ENCODE measurements at places on chromosomes 2 and 18.

GRCh38 chr18:35095983-35096676 lies 54.9 kb downstream of the MAPRE2 start:
- no peak for DNase-seq

DNA sequence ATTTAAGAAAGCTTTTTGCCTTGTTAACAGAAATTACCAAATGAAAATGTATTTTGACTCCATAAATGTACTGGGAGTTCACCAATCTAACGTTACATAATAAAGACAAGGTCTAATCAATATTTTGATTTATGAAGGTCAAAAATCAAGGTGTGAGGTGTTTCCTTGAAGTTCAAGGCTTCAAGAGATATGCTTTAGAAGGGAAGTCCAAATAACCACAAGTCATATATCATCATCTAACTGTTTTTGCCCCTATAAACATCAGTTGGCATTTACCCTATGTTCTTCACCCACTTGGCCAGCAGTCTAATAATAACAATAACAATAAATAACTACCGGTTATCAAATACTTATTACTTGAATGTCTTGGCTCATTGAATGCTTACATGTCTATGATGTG lies 196.1 kb upstream of the ID2 start:
- no peak for DNase-seq

- no peak for DNase-seq
Measured at GRCh38 chr2:174631009-174631981, 33.7 kb upstream of the WIPF1 start.

- DNase-seq, result no peak
Measured at GRCh38 chr2:238994876-238995275, 147.0 kb downstream of the TWIST2 start.

DNA sequence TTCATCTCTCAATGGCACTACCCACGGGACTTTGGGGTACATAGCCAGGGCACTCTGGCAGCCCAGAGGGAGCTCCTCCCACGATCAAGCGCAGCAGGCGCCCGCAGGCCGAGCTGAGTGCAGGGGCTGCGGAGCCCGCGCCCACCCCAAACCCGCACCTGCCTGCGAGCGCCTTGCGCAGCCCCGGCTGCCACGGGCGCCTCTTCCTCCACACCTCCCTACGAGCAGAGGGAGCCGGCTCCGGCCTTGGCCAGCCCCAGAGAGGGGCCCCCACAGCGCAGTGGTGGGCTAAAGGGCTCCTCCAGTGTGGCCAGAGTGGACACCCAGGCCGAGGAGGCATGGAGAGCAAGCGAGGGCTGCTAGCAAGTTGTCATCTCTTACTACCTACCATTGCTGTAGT lies 165.2 kb downstream of the UBE2E3 start:
- no peak for DNase-seq

DNA sequence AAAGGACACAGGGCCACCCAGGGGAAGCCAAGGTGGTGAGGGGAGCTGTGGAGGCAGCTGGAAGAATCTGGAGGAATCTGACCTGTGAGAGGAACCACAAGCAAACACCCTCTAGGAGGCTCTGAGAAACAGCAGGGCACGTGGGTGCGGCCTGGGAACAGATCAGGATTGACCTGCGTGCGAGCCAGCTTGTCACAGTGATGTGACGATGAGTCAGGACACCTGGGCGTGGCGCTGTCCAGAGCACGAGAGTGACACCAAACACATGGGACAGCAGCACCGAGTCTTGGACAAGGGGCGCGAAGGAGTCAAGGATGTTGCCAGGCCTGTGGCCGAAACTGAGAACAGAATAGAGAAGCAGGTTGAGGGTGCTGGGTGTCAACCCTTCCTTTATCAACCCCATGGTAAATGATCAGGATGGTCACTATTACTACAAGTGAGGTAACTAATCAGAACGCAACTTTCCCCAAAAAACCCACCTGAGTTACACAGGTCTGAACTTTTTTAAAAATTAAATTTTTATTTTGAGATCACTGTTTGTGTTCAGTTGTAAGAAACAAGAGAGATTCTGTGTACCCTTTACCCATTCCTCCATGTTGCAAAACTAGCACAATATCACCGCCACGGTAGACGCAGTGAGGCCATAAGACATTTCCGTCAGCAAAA lies 637 bp upstream of the SFT2D3 start:
- DNase-seq, result no peak

GRCh38 chr2:31577143-31577542 lies 3.6 kb downstream of the SRD5A2 start:
- DNase-seq, result no peak

GRCh38 chr2:192148620-192149321 lies 46.0 kb downstream of the TMEFF2 start:
- DNase-seq, result no peak

GRCh38 chr2:170932166-170932565 lies 3.1 kb downstream of the GORASP2 start:
- DNase-seq, result no peak

- no peak for DNase-seq
Measured at GRCh38 chr2:203835892-203836800, 31.4 kb upstream of the CTLA4 start.

GRCh38 chr2:241035142-241035817 lies 36.9 kb downstream of the SNED1 start:
- DNase-seq, result no peak

GRCh38 chr2:16727256-16727655 lies 61.6 kb upstream of the CYRIA start:
- no peak for DNase-seq

All from kidney glomerular epithelial cell (primary cell).